ENCODE measurements at places on chromosomes 1 and 21. TPM values are rescaled to one million over a fixed set of nuclear protein-coding genes. Genes with fewer than 3 reads are reported as not detected.

GRCh38 chr1:182262425-182262824, 129.2 kb downstream of the GLUL start:
- no peaks in the 10 kb centered on the region for H3K27me3 ChIP-seq
- no peak for DNase-seq
- no peaks in the 10 kb centered on the region for H3K36me3 ChIP-seq
- no peak overlapping the region for H3K4me3 ChIP-seq
- H3K27ac ChIP-seq = no peak overlapping the region

- no peak overlapping the region for H3K4me3 ChIP-seq
- no peaks in the 10 kb centered on the region for H3K4me1 ChIP-seq
- no peaks in the 10 kb centered on the region for H3K36me3 ChIP-seq
Observed at GRCh38 chr1:39940980-39941871, 13.7 kb upstream of the MFSD2A start.

GRCh38 chr1:93988634-93989350, 79.6 kb upstream of the GCLM start:
- DNase-seq = no peak
- no peaks in the 10 kb centered on the region for H3K36me3 ChIP-seq
- peaks cover 10% of the 10 kb centered on the region for H3K4me1 ChIP-seq
- no peaks in the 10 kb centered on the region for H3K27me3 ChIP-seq

DNA sequence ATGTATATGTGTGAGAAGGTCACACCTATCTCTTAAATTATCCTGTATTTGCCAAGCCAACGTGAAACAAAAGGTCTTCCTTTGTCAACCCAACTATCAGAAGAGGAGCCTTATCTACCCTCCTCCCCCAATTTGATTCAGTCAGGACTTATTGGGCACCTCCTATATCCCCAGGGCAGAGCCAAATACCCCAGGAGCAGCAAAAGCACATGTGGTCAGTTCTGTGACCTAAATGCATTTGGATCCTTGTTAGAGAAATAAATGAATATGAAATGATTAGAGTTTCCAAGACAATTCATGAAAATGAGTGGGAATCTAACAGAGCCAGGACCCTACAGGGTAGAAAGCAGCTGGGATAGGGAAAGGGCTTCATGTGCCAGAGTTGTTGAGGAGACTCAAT, 37.0 kb upstream of the KCND3 start:
- no peaks in the 10 kb centered on the region for H3K36me3 ChIP-seq
- H3K4me1 ChIP-seq = no peaks in the 10 kb centered on the region
- H3K4me3 ChIP-seq = no peak overlapping the region
- no peak for DNase-seq

- H3K4me1 ChIP-seq = no peaks in the 10 kb centered on the region
- no peaks in the 10 kb centered on the region for H3K36me3 ChIP-seq
- H3K27me3 ChIP-seq = no peaks in the 10 kb centered on the region
- no peak for DNase-seq
Observed at GRCh38 chr1:231778009-231778719, 151.6 kb downstream of the DISC1 start.

Gene SERTAD4
- total RNA-seq = 3.7 TPM

Gene VHLL
- not detected for total RNA-seq
